ENCODE measurements at places on chromosomes 2 and 18.
A peak's percentile ranks its signal among the peaks of the same experiment; 100 is the strongest.

GRCh38 chr2:10883801-10884478, 27.8 kb upstream of the KCNF1 start:
- DNase-seq, result no peak

- no peak for DNase-seq
These were observed 564 bp downstream of the GCC2 start for GRCh38 chr2:108449410-108450130.

DNA sequence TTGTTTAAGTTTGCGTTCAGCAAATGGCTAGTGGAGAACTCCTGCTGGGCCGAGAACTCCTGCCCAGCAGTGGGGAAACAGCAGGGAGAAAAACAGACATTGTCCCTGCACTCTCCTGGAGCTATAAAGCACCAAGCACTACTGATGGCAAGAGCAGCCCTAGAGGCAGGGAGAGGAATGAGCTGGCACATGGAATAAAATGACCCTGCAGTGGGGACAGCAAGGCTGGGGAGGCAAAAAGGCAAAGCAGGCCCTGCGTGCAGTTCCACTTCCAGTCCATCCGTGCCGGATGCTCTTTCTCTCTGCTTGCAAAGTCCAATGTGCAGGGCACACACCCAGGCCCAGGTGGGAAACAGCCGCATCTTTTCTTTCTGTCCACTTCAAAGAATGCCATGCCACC, 415.5 kb downstream of the LRATD1 start:
- DNase-seq, result no peak

DNA sequence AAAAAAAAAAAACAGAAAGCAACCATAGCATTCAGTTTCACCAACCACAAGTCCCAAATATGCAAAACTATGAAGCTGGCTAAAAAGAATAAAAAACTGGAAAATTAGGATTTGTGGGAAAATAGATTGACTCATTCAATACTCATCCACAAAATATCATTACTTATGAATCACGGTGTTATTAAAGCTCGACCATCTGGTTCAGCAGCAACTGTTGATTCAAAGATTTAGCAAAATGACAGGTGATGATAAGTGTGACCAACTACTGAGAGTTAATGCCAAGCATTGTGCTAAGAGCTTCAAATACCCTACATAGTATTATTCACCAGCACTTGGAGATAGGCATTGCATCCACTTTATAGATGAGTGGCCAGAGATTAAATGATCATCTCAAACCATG, 26.2 kb upstream of the XDH start:
- DNase-seq, result no peak

DNA sequence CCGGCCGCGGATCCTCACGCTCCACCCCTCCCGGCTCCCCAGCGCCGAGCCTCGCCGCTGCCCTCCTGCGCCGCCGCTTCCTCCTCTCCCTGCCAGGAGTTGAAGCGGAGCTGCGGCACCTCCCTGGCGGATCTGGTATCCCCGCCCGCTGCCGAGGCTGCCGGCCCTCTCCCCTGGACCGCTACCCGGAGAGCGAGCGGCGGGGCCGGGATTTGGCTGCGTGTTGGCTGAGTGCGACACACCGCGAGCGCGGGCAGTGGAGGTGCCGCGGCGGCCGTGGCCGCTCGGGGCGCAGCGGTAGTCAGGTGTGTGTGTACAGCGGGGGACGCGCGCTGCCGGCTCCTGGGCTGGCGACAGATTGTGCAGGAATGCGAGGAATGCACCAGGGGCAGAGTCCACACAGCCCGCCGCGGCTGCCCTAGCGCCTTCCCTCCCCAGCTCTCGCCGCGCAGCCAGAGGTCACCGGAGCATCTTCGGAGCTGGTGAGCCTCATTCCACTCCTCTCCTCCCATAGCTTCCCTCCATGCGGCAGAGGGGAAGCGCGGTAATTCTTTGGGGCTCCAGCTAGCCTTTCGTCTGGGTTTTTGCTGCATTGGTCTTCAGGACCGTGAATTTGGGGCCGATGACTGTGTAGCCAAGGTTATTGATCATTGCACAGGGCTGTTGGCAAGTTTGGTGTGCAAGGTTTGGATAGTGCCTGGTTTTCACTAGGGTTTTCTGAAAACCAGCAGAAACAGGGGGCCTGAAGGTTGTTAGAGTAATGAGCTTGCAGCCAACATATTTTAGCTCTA, 1.3 kb downstream of the PKP4 start:
- peak; percentile 66 for DNase-seq

- no peak for DNase-seq
These were observed 118.6 kb downstream of the MBP start for GRCh38 chr18:77013811-77014521.

DNA sequence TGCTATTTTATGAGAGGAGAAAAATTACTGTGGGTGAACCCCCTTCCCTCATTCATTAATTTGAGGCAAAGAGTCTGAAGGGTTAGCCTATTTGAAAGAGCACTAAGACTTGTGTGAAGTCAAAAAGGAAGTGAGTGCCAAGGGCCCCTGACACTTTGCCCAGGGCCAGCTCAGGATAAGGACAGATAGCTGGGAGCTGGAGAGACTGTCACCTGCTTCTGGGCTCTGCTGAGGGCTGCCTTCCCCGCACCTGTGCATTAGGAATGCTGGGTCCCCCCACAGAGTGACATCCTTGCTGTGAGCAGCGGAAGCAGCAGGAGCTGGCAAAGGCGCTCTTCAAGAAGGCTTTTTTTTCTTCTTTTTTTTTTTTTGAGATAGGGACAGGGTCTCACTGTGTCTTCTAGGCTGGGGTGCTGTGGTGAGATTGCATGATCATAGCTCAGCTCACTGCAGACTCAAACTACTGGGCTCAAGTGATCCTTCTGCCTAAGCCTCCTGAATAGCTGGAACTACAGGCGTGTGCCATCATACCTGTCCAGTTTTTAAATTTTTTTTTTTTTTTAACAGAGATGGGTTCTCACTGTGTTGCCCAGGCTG, 148.3 kb downstream of the AQP4 start:
- no peak for DNase-seq

DNA sequence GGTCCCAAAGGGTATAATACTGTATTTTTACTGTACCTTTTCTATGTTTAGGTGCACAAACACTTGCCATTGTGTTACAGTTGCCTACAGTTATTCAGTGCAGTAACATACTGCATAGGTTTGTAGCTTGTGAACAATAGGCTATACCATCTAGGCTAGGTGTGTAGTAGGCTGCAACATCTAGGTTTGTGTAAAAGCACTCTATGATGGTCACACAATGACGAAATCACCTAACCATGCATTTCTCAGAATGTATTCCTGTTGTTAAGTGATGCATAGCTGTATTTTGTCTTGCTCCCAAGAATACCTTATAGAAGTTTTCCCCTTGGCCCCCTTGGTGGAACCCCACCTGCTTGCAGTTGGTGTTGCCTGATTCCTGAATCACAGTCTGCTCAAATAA, 29.3 kb upstream of the AGFG1 start:
- no peak for DNase-seq

DNA sequence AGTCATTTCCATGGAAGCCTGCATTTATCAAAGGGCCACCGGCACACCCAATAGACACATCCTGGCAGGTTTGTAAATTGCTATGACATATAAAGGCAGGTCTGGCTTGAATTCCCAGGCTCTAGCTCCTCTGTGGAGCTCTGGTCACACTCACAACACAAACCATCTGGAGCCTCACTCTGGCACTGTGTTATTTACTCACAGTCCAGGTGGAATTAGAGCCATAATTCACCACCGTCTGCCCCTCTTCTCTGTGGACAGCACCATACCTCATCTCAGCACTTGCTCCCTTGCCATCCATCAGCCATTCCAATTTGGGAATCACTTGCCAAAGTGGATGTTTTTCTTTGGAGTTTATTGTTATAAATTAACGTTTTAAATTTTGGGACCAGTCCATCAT, 84.3 kb upstream of the OSR1 start:
- DNase-seq, result no peak

DNA sequence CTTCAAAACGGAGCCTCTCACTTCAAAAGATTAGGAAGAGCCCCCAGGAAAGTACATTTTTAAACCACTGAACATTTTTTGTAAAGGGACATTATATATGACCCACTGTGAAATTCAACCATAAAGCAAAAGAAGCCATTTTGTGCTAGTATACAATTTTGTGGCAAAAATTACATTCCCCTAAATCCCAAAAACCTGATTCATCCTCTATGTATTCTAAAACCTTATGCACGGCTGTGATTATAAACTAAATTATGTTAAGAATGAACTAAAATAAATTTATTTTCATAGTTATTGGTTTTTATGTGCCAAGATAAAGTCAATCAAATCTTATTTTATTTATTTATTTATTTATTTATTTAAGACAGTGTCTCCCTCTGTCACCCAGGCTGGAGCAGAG, 48.5 kb downstream of the RTN4 start:
- no peak for DNase-seq

GRCh38 chr18:76528477-76529432, 33.7 kb upstream of the ZNF516 start:
- DNase-seq, result no peak

GRCh38 chr2:236167297-236168109, 683 bp downstream of the GBX2 start:
- DNase-seq, result no peak

DNA sequence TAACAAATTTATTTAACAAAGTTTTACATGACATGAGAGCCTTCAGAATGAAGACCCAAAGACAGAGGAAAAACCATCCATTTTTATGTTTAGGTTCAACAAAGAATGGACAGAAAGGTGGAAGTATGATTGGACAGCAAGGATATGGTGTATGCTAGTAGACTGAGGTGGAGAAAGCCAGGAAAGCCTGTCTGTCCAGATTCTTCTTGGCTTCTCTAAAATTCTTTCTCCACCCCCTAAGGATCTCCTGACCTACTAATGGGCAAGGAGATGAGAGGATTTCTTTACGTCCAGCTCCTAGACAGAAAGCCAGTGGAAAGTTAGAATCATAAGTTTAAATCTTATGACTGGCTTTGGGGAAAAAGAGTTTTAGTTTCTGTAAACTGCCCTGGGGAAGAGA, 3.0 kb downstream of the ATIC start:
- no peak for DNase-seq

- DNase-seq, result no peak
These were observed 385.2 kb downstream of the CDH7 start for GRCh38 chr18:66136039-66136438.
